ENCODE measurements at places on chromosomes 5 and 9.

DNA sequence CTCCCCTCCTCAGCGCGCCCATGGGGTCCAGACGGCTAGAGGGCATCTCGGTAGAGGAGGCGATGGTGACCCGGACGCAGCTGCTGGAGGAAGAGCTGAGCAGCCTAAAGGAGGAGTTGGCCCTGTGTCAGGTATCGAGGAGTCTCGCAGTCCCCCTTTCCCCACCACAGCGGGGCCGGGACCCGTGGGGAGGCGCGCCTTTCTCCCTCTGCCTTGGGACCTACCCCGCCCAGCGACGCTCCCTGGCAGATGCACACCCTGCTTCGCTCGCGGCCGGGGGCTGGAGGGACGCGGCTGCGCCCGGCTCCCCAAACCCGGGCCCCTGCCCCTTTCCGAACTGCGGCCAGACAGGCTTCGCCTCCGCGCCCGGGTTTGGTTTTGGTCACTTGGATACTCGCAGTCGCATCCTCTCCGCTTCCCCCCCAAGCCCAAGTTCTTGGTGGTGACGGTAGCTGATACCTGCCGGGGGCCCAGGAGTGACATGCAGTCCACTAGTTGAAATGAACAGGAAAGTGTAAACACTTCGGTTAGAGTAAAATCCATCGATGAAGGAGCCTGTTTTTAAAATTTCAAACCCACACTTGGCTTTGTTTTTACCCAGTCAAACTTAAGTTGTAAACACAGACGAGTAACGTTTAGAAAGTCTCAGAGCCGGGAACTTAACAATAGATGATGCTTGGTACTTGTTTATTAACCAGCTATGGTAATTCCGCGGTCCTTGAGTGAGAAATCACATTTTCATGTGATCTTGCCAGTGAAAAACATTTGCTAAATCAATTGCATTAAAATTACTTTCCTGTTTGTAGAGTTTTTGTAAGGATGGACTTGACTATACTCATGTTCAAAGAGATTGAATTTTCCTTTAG lies 688 bp downstream of the CNTLN start:
- peak; percentile 35 for DNase-seq

DNA sequence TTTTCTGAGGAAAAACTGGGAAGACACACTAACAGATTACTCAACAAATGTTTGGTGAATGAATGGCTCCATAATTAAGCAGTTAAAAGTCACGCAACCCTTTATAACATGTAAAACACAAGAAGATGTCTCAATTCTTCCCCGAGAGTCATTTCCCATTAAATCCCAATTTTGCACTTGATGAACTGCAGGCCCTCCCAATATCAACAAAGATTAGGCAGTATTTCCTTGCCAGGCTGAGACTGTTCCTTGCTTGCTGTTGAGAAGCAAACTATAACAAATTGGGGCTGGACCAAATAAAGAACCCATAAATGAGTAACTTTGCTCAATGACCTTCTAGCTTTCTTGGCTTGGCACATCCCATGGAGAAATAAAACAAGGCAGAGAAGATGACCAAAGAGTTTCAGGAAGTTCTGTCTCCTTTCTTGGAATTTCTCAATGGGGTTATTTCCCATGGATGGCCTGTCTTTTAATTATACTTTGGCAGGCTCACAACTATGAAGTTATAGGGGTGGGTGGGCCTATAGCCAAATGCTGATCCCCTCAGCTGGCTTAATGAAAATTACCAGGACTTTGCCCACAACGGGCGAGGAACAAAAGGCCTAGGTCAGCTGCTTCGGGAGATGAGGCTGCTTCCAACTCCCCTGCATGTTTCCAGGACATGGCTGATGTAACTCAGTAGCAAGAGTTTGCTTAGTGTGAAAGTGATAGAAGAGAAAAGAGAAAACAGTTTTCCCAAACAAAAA lies 243.1 kb upstream of the RFX3 start:
- DNase-seq, result peak; percentile 21

DNA sequence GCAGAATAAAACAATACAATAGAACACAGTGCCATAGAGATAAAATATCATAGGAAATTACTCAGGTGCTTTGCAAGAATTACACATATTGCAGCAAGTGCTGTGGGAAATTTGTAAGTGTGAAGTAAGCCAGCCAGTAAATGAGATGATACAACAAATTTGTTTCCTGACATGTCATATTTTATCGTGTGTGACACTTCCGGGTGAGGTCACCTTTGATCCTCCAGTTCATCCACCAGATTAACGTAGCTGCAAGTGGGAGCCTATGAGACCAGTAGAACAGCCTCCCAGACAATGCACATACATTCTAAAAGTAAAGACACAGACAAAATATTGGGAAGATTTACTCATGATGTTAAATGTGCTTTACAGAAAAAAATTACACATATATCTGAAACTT lies 72.2 kb downstream of the PRDM9 start:
- DNase-seq, result no peak

DNA sequence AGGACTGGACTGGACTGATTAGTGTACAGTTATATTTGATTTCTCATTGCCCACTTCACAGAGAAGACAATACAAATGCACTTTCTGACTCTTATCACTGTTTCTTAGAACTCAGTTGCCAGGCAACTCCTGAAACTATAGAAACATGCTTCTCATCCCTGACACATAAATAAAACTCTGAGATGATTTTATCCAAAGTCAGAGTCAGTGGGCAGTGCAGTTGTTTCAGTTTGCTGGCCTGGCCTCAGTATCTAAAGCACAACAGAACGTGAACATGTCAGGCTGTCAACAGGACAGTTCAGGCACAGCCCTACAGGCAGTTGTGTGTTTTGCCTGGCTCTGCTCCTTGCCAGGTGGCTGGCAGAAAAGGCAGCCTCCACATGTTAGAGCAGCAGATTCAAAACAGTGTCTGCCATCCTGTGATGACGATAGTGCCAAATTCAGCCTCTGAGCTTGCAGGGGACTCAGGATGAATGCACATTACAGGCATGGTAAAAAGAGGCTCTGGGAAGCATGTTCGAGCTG lies 65.1 kb upstream of the CCDC152 start:
- no peak for DNase-seq

DNA sequence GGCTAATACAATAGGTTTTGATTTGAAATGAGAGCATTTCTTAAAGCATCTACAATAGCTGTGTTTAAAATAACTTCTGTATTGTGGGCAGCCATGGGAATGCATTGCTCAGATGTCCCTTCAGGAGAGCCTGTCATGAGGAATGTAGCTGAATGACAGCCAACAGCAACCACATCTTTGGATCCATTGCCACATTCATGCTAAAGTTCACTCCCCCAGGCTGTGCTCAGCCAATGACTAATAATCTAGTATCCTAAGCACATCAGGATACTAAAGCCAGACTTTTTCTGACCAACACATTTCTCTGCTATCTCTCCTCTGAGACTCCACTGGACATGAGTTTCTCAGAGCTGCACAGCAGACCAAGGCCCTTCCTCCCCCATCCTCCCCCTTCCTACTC lies 45.5 kb downstream of the HTR1A start:
- DNase-seq, result no peak

DNA sequence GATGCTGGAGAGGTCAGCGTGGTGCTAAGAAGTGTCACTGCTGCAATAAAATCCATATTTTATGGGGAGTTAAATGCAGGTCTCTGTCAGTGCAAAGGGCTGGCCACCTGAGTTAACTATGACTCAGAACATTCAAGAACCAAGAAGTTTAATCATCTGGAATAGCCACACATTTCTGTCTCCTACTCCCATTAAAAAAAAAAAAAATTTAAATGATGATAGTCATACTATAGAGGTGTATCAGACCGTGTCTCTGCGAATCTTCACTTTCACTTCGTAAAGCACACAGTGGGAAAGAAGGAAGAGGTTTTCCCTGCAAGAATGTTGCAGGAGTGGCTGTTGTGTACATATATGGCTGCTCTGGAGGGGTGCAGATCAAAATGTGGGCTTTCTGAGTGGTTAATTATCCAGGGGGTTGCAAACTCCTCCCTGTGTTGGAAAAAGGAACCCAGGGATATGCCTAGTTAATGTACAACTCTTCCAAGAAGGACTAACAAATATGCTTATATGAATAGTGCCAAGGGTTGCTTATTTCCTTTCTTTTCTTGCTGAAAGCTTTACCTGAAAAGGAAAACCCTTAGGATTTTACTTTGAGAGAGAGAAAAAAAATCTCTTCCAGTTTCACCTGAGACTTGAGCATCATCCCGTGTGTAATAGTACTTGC lies 1.5 kb downstream of the CDH6 start:
- no peak for DNase-seq

GRCh38 chr5:120096413-120096812 lies 367.7 kb upstream of the PRR16 start:
- no peak for DNase-seq

DNA sequence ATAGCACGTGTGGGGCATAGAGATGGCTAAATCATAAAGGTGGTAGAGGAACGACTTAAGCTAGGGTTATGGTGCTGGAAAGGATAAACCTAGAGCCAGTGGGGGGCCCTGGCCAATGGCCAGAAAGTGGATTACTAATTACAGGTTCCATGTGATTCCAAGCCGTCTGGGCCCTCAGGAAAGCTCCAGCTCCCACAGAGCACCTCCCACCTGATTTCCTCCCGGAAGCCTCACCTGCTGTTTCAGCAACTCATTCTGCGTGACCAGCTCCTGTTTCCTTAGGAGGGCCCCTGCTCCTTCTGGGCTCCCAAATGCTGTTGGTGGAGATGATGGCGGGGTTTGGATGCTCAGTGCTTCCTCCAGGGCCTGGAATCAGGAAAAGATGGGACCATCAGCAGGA lies 16.2 kb downstream of the GPX3 start:
- DNase-seq, result no peak

DNA sequence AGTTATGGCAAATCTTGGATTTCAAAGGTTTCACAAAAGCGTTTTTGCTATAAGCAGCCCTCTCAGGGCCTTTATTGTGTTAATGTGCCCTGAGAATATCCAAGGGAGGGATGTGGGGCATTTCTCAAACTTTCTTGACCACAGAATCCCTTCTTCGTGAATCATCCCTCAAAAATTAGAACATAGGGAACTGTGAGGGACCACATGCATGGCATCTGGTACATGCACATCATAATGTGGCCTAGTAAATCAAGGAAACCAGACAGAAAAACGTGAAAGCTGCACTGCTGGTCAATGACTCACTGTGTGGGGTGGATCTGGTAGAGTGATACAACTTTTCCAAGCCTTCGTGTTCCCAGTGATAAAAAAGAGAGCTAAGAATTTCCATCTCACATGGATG lies 22.4 kb downstream of the DDX31 start:
- no peak for DNase-seq

DNA sequence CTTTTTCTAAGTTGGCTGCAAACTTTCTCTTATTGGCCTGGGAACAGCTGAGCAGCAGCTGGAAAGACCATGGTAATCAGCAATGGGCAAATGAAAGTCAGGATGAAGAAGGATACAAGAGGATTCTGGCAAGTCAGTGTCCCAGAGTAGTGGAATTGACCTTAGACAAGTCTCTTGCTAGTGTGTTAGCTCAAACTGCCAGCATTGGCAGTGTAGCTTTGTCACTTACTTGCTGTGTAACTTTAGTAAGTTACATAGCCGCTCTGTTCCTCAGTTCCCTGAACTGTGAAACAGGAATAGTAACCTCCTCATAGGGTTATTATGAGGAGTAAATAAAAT lies 3.6 kb downstream of the ALDH1A1 start:
- no peak for DNase-seq

DNA sequence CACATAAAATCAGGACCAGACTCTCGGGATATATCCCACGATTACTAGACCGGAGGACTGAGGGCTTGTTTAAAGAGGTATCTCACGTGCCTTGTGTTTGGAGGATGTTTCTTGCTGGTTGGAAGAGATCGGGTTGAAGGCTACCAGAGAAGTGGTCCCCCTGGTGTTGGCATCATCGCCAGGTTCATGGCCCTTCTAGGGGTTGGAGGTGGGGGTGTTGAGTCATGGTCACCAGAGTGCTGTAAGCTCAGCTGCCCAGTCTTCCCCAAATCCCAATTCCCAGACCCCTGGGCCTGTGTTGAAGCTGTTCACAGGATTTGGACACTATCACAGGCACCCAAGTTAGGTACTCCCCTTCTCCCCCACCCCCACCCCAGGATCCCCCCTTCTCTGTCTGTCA lies 29.1 kb upstream of the PRDM12 start:
- no peak for DNase-seq

GRCh38 chr9:127021664-127022363 lies 100.6 kb downstream of the ANGPTL2 start:
- peak; percentile 81 for DNase-seq

GRCh38 chr5:6900247-6901227 lies 187.3 kb downstream of the TENT4A start:
- DNase-seq, result no peak

DNA sequence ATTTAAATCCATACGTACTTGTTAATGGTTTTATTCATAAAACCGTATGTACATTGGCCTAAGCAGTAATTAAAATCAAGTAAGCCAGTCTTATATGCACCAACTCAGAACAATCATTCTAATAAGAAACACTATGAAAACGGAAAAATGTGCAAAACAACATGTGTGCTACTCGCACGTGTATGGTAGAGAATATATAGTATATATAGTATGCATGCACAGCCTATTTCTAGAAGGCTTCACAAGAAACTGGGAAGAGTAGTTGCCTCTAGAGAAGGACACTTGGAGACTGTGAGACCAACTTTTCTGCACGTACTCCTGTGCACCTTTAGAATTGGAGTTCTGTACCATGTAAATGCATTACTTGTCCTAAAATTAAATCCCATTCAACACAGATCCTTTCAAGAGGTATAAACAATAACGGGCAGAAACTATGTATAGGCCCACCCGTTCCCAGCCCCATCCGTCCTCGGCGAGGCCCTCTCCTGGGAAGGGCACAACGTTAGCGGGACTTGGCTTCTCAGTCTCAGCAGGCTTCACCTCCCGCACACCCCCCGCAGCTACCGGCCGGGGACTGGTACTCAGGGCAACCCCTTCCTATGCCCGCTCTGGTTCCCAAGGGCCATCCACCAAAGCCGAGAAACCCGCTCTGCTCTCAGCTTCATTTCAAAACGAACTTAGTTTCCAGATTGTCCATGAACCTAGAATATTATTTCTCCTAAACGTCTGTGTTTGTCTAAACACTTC lies 2.0 kb downstream of the CDC14B start:
- DNase-seq, result no peak

- no peak for DNase-seq
Measured at GRCh38 chr5:168110384-168110783, 181.1 kb upstream of the WWC1 start.

GRCh38 chr5:14557791-14558415 lies 23.7 kb upstream of the OTULINL start:
- no peak for DNase-seq

DNA sequence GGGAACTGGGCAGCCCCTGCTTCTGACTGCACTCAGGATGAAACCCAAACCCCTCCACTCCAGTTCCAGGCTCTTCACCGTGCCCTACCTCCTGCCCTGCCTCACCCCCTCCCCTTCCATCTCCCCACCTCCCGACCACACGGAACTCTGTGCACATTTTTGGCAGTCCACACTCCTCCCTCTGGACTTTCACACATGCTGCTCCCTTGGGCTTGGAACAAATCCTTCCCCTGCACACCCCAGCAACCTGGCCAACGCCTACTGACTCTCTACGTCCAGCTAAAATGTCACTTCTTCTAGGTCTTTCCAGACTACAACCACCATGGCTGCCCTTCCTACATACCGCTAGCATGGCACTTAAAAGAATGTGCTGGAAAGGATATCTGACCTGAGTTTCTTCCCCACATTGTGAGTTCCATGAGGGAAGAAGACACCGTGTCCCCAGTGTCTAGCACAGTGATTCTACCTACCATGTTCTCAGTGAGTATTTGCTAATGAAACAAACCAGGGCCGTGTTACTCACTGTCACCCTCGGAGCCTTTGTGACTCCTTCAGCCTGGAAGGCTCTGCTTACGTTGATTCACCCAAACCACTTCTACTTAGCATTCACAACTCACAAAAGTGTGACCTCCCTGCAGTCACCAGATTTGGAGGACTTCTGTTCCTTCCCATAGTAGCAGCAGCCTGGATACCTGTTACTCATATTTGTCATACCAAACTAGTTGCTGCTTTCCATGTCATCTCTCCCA lies 18.7 kb downstream of the RETREG1 start:
- DNase-seq, result no peak
